Urinary bladder (tissue), 4 donors: ENCODE measurements at places on chromosomes 11 and 22. TPM values are rescaled to one million over a fixed set of nuclear protein-coding genes. Genes with fewer than 3 reads are reported as not detected.

DNA sequence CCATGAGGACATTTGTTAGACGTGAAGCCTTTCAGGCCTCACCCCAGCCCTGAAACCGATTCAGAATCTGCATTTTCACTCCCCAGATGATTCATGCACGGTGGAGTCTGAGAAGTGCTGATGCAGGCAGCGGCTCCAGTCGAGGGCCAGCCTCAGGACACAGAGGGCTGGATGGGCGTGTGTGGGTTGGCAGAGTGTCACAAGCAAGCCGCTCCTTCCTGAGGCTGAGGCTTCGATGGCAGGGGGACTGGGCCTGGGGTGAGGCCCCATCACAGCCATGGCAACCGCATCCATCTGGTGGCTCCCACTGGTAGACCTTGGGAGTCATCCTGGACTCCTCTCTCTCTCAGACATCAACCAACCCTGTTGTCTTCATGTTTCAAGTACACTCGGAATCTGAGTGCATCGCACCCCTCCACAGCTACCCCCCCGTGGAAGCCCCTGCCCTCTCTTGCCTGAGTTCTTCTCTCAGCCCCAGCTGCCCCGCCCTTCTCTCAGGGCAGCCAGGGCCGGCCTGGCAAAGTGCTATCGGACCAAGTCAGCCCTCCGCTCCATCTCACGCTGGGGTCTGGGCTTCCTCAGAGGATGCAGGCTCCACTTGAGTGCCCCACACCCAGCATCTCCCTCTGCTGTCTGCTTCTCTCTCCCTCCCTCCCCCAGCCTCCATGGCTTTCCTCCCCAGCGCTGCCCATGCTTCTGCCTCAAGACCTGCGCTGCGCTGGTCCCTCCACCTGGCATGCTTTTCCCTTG, 10.6 kb downstream of the KCNC1 start:
- DNase-seq, result no peak

DNA sequence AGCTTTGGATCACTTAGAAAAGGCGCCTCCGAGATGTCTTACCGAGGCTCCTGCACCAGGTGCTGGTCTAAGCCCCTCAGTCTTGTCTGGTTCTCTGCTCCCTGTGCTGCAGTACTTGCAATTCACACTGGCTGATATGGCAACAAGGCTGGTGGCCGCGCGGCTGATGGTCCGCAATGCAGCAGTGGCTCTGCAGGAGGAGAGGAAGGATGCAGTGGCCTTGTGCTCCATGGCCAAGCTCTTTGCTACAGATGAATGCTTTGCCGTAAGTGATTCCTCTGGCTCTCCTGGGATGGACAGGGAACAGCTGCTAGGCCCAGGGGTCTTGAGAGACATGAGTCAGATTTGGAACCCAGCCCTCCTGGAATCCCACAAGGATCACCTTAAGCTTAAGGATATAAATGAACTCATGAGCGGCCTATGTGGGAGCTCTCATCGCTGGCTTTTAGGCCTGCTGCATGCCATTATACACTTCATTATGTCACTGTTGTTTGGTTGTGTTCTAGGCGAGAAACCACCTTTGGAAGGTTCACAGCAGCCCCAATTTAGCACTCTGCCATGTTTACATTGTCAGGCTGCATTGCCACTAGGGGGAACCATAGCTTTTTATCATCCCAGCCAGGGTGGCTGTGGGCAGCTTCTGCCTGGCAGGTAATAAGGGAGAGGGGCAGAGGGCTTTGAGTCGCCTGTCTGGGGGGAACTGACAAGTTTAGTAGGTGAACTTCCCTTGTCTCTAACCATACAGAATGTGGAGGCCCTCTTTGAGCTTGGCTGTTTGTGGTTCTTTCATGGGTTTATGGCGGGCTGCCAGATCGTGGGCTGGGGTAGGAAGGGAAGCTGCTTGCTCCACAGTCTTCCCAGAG, 8.5 kb downstream of the ACAD8 start:
- no peak for DNase-seq

GPHA2 gene
- not detected for total RNA-seq

GRCh38 chr11:70440206-70440605, 41.9 kb downstream of the CTTN start:
- DNase-seq, result no peak

DNA sequence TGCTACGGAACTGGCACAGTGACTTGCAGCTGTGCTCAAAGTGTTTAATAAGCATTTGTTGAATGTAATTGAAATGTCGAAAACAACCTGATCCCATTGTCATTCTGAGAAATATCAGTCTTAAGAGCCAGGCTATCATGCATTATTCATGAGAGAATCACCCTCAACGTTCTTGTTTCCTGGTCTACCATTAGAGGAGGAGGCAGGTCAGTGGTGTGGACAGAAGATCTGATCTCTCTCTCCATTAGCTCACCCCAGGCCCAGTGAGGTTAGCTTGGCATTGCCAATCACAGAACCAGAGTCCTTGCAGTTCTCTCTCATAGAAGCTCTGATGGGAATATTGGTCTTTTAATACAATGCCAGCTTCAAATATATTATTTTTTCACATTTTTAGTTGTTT, 121.1 kb upstream of the SPON1 start:
- no peak for DNase-seq

DNA sequence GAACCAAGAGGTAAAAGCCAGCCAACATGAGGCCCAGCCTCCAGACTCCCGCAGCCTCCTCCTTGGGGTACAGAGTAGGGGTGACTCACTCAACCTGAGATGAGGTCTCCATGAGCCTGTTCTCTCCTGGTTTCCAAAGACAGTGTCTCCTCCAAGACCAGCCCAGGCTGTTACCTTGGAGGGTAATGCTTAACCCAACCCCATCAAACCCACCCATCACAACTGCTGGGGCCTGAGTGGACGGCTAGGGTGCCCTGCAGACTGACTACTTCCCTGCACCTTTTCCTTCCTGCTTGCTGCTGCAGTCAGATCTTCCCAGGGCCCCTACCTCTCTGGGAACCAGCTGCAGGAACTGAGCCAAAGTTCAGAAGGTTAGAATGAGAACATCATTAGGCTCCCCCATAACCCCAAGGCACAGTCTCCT, 5.1 kb upstream of the NOL12 start:
- no peak for DNase-seq

- DNase-seq, result no peak
These were observed 144.6 kb downstream of the NECTIN1 start for GRCh38 chr11:119584193-119585042.
